ENCODE measurements at places on chromosomes 3 and 15. TPM values are rescaled to one million over a fixed set of nuclear protein-coding genes. Genes with fewer than 3 reads are reported as not detected.

PAK6 gene
- total RNA-seq: 6.3 TPM

- H3K27ac ChIP-seq: no peak overlapping the region
- no peak overlapping the region for H3K4me3 ChIP-seq
- no peaks in the 10 kb centered on the region for H3K36me3 ChIP-seq
- H3K27me3 ChIP-seq: no peaks in the 10 kb centered on the region
- DNase-seq: no peak
Measured at GRCh38 chr15:68080334-68080733, 26.2 kb downstream of the PIAS1 start.

DNA sequence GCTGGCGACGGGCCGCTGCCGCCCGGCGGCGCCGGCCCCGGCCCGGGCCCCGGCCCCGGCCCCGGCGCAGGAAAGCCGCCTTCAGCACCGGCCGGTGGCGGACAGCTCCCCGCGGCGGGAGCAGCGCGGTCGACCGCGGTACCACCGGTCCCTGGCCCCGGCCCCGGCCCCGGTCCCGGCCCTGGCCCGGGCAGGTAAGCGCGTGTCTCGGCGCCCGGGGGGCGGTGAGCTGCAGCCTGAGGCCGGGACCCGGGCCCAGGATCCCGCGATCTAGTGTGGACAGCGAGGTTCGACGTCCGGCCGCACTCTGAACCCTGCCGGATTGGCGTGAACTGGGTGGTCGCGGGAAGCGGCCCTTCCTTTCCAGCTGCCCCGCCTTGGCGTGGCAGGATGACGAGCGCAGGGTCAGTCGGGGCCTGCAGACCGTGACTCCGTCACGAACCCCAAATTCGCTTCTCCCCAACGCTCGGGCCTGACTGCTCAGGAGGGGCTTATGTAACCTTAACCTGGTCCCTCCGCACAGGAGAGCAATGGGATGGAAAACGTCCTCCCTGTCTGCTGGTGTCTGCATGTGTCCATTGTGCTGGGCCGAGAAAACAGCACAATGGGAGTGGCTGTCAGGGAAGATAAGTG, 472 bp downstream of the BSN start:
- no peak overlapping the region for H3K27ac ChIP-seq
- DNase-seq: no peak
- peaks cover 4% of the 10 kb centered on the region for H3K27me3 ChIP-seq

DNA sequence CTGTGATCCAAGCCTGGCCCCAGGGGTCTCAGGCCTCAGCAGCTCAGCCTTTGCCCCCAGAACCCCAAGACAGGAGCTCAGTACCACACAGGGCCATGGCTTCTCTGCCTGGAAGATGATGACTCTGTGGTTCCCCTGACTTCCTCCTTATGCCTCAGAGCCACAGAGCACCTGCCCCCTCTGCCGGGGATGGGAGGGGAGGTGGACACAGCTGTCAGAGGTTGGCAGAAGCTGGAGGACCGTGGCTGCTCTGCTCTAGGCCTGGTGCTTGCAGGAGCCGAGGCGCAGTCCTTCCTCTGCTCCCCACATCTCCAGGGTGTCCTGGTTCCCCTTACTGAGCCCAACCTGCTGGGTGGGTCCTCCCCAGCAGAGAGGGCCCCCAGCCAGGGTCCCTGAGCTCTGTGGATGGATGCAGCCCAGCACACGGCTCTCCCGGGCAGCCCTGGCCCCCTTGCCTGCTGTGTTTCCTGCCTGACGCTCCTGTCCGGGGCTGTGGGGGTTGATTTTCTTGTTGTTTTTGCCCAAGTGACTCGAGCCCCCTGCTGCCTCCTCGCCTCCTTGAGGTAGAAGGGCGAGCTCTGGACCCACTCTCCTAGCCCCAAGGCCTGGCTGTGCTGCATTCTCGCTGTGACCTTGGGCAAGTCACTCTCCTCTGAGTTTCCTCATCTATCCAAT, 36.6 kb downstream of the PSTPIP1 start:
- H3K4me3 ChIP-seq: no peak overlapping the region
- H3K36me3 ChIP-seq: no peaks in the 10 kb centered on the region
- H3K27ac ChIP-seq: no peak overlapping the region

DNA sequence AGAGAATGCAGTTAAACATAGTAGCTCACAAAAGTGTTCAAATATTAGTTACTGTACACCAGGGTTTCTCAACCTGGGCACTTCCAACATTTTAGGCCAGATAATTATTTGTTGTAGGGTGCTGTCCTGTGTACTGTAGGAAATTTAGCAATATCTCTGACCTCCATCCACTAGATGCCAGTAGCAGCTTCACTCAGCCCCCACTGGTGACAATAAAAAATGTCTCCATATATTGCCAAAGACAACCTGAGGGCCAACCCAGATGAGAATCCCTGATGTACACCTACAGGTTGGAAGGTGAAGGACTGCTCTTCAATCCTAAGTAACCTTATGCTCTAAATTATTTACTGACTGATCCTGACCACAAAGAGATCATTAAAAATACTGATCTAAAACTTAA, 32.5 kb downstream of the DCUN1D1 start:
- no peaks in the 10 kb centered on the region for H3K4me1 ChIP-seq
- H3K36me3 ChIP-seq: peaks cover 5% of the 10 kb centered on the region
- no peak for DNase-seq
- H3K27me3 ChIP-seq: no peaks in the 10 kb centered on the region
- no peak overlapping the region for H3K4me3 ChIP-seq
- no peak overlapping the region for H3K27ac ChIP-seq

GRCh38 chr3:183224180-183224970, 28.7 kb upstream of the B3GNT5 start:
- H3K27ac ChIP-seq: no peak overlapping the region
- no peaks in the 10 kb centered on the region for H3K4me1 ChIP-seq
- no peak for DNase-seq

- no peaks in the 10 kb centered on the region for H3K27me3 ChIP-seq
- DNase-seq: no peak
- no peaks in the 10 kb centered on the region for H3K4me1 ChIP-seq
Measured at GRCh38 chr15:48723969-48724368, 78.5 kb upstream of the FBN1 start.

- no peak overlapping the region for H3K4me3 ChIP-seq
- no peak overlapping the region for H3K27ac ChIP-seq
- H3K36me3 ChIP-seq: no peaks in the 10 kb centered on the region
Measured at GRCh38 chr15:31130576-31131237, 29.2 kb upstream of the TRPM1 start.

GCSAM gene
- total RNA-seq: 0.08 TPM

DNA sequence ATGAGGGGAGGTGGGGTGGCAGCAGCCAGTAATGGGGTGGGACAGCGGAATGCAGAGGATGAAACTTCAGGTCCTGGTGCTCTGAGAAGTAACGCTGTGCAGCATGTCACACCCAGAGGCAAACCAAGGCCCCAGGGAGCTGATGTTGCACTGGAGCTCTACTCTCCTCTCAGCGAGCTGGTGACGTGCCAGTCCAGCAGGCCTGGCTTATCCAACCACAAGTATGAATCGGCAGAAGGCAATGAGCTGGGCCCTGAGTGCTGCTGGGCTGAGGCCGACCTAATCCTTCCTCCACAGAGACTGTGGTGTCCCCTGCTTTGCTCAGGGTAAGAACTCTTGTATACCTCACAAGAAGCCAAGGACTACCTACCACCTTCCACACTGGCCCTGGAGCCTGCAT, 30.5 kb downstream of the CD86 start:
- H3K36me3 ChIP-seq: no peaks in the 10 kb centered on the region
- H3K27ac ChIP-seq: no peak overlapping the region
- no peak overlapping the region for H3K4me3 ChIP-seq
- peaks cover 10% of the 10 kb centered on the region for H3K27me3 ChIP-seq
- no peaks in the 10 kb centered on the region for H3K4me1 ChIP-seq

IL20RB gene
- 1.7 TPM for total RNA-seq

- H3K27me3 ChIP-seq: peaks cover 10% of the 10 kb centered on the region
- H3K27ac ChIP-seq: no peak overlapping the region
- no peak for DNase-seq
- H3K4me3 ChIP-seq: peak overlapping the region; percentile 55
- H3K36me3 ChIP-seq: no peaks in the 10 kb centered on the region
Measured at GRCh38 chr3:64685331-64685799, 2.4 kb downstream of the ADAMTS9 start.

- H3K4me3 ChIP-seq: no peak overlapping the region
- DNase-seq: no peak
- no peaks in the 10 kb centered on the region for H3K36me3 ChIP-seq
Measured at GRCh38 chr3:120198305-120198878, 86.6 kb downstream of the GPR156 start.

DNA sequence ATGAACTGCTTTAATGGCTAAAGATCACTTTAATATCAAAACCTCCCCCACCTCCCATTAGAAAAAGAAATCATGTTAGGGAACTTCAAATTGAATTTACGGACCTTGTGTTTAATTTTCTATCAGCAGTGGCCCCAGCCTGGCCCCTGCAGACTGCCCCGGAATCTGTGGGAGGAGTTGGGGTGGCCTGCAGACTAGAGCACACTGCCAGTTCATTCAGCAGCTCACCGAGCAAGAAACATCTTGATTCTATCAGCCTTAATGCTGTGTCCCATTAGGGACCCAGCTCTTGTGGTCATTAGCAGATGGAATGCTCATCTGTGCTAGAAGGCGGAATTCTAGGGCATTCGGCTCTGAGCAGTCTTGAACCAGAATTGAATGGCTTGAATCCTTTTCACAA, 54.2 kb downstream of the FLNB start:
- no peaks in the 10 kb centered on the region for H3K36me3 ChIP-seq
- H3K4me3 ChIP-seq: no peak overlapping the region
- H3K4me1 ChIP-seq: peaks cover 93% of the 10 kb centered on the region
- no peaks in the 10 kb centered on the region for H3K27me3 ChIP-seq
- peak overlapping the region; percentile 82 for H3K27ac ChIP-seq

GRCh38 chr3:49972656-49973055, 32.7 kb downstream of the RBM6 start:
- DNase-seq: no peak
- H3K4me3 ChIP-seq: no peak overlapping the region
- no peaks in the 10 kb centered on the region for H3K4me1 ChIP-seq
- H3K27me3 ChIP-seq: no peaks in the 10 kb centered on the region

DNA sequence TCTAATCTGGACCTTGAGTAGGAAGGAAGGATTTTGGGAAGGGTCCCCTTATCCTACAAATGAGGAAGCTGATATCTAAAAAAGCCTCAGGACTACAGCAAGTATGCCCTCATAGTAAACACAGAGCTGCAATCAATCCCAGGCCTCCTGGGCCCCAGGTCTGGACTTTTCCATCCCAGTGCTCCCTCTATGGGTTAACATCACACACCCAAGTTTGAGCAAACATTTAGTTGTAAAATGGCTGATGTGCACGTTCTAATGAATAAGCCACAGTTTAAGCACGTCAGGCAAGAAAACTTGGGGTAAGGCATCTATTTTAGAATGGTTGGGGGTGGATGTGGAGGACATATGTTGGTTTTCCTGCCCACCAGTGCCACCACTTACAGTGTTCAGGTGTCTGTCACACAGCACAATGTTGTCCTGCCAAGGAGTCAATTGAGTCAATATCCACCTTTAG, 44.3 kb upstream of the UBE2E1 start:
- H3K36me3 ChIP-seq: no peaks in the 10 kb centered on the region
- no peaks in the 10 kb centered on the region for H3K4me1 ChIP-seq
- H3K4me3 ChIP-seq: no peak overlapping the region
- H3K27ac ChIP-seq: peak overlapping the region; percentile 4
- H3K27me3 ChIP-seq: no peaks in the 10 kb centered on the region

DNA sequence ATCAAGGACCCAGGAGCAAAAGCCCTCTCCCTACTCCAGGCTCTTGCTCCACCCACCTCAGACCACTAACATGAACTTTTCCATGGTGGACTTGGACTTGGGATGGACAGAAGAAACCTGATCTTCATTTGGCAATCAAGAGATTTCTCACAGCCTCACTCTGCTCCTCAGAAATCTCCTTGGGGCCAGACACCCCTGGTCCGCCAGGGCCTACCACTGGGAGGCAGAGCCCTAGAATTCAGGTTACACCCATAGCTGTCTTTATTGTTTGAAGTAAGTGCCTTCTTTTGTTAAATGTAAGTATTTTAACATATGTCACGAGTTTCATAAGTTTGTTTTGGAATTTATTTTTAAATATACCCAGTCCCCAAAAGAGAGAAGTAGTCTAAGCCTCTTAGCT, 13.2 kb downstream of the SHF start:
- H3K36me3 ChIP-seq: no peaks in the 10 kb centered on the region
- DNase-seq: no peak
- H3K4me3 ChIP-seq: no peak overlapping the region
- no peak overlapping the region for H3K27ac ChIP-seq
- no peaks in the 10 kb centered on the region for H3K27me3 ChIP-seq

CCK gene
- not detected for total RNA-seq

DNA sequence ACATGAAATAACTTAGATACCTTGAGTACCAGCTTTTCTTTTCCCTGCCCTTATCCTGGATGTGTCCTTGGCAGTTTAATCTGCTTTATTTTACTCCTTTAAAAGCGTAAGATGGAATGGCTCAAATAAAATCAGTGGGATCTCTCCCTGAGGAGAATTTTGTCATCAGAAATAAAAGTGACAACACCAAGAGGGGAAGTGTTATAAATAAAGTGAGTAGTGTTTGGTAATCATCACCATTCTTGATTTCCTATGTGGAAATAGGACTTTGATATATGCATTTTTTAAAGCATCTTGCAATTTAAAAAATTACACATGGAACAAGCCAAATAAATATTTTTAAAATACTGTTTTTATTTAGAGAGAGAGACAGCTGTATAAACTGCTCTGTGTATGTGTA, 76.5 kb downstream of the MBNL1 start:
- no peak overlapping the region for H3K27ac ChIP-seq
- no peaks in the 10 kb centered on the region for H3K36me3 ChIP-seq
- no peak overlapping the region for H3K4me3 ChIP-seq
- no peak for DNase-seq
- H3K4me1 ChIP-seq: no peaks in the 10 kb centered on the region
- H3K27me3 ChIP-seq: no peaks in the 10 kb centered on the region

ALPK3 gene
- 1.0 TPM for total RNA-seq

DNA sequence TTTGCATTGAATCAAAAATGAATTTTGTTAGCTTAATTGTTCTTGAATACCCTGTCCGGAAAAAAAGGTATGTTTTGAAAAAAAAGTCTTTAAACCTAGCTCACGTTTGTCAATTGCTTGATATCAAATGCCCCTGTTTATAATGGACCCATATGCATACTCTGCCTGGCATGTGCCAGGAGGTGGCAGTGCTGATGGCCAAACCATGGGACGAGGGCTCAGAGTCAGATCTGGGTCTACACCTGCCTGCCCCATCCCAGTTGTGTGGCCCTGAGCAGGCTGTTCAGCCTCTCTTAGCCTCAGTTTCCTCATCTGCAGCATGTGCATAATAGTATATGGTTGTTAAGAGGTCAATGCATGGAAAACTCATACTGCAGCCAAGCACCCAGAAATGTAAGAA, 38.8 kb downstream of the PRKCD start:
- H3K4me1 ChIP-seq: peaks cover 3% of the 10 kb centered on the region
- H3K27me3 ChIP-seq: no peaks in the 10 kb centered on the region
- H3K36me3 ChIP-seq: no peaks in the 10 kb centered on the region
- H3K27ac ChIP-seq: no peak overlapping the region

GRCh38 chr3:73426606-73427005, 198.1 kb downstream of the PDZRN3 start:
- H3K27ac ChIP-seq: no peak overlapping the region
- no peaks in the 10 kb centered on the region for H3K36me3 ChIP-seq
- no peaks in the 10 kb centered on the region for H3K4me1 ChIP-seq
- no peaks in the 10 kb centered on the region for H3K27me3 ChIP-seq
- no peak overlapping the region for H3K4me3 ChIP-seq
- no peak for DNase-seq

TICRR gene
- total RNA-seq: 20.5 TPM

All from Panc1 (cell line).